ENCODE measurements at places on chromosomes 1 and 21.

DNA sequence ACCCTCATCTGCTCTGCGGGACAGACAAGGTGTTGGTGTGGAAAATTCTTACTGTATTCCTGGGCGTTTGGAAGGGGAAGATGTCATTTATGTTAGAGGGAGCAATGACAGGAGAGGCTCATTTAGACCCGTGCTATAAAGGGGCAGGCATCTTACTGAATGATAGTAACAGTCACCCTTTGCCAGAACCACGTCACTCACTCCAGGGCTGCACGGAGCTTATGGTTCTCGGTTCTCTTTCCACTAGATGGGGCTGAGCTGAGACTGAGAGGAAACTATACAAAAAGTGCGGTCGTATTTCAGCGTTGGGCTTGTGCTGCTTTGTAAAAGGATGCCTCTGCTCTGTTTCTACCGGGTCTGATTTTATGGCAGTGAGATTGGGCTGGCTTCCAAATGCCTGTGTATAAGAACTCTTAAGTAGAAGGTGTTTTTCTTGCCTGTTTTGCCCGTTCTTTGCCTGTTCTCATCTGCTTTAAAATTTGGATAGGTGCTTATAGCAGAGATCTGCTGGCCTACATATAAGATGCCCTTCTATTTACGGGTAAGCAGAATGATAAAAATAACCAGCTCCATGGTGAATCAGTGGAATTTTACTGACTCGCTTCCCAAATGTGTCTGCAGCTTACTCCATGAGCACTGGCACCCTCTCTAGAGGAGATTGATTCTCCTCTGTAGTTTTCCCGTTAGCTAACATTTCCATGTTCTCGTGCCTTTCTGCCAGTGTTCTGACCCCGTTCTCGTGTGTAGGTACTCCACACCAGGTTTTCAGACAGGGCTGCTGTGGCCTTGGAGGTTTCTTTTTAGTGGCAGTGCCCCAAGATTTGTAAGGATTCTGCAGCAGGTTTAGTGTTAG lies 55.9 kb downstream of the MRPS6 start:
- DNase-seq = peak; percentile 77

- DNase-seq = no peak
Measured at GRCh38 chr1:13584876-13585611, 1.4 kb downstream of the PDPN start.

DNA sequence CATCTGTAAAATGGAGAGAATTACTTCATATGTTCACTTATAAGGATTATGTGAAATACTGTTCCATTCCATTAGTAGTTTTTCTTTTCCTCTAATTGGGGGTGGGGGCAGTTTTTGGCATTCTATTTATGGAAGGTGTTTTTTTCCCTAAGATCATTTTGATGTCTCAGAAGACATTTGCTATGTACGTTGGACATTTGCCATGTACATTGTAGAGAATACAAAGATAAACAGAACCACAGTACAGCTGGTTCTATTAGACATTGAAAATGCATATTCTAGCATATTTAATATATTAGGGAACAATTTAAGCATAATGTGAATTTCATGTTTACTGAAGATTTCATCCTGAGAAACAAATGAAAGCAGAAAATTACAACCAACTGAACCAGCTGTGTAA lies 98.5 kb downstream of the PTBP2 start:
- no peak for DNase-seq

DNA sequence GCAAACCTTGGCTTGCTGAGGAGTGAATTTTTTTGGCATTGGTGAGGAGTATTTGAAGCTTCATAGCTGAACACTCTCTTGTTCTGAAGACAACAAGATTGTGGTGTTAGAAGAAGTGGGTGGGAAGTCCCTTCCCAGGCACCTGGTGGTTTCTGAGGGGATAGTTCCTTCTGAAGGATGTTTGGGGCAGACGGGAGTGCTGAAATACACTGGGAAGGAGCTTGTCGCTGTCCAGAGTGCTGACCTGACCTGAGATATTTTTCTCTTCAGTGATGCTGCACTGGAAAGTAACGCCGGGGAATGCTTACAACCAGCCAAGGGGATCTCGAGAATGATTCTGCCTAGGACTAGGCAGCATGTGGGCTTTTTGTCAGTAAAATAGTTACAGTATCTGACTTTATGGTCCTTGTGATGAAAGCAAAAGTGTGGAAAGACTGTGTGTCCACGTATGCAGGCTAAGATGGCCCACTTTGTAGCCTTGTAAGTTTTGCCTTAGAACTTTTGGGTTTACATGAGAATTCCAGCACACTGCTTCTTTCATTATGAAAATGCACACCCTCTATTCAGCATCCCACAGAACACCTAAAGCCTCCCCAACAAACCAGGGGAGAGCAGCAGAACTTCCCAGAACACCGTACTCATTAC lies 33.1 kb upstream of the NFASC start:
- peak; percentile 80 for DNase-seq

DNA sequence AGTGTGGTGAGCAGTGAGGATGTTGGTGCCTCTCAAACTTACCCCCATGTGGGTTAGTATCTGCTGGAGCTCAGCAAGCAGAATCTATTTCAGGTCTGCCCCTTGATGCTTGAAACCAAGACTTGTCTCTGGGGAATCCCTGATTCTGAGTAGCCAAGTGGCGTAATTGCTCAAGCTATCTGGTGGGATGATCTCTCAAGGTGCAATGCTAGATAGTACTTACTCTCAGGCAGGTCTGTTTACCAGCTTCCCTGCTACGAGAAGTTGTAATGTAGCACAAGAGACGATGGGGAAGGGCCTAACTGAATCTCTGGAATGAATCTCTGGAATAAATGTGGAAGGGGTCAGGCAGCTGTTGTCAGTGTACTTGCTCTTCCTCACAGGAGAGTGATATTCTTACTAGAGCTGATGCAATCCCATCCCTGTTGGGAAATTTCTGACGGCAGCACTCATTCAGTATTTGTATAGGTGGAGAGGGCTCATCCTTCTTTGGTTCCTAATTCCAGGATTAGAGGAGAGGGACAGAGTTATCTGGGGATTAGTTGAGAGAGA lies 65.4 kb downstream of the MACF1 start:
- DNase-seq = peak; percentile 40

GRCh38 chr1:101520302-101520701 lies 283.5 kb downstream of the S1PR1 start:
- DNase-seq = peak; percentile 60

- DNase-seq = no peak
Measured at GRCh38 chr1:202216691-202217090, 23.1 kb downstream of the LGR6 start.

DNA sequence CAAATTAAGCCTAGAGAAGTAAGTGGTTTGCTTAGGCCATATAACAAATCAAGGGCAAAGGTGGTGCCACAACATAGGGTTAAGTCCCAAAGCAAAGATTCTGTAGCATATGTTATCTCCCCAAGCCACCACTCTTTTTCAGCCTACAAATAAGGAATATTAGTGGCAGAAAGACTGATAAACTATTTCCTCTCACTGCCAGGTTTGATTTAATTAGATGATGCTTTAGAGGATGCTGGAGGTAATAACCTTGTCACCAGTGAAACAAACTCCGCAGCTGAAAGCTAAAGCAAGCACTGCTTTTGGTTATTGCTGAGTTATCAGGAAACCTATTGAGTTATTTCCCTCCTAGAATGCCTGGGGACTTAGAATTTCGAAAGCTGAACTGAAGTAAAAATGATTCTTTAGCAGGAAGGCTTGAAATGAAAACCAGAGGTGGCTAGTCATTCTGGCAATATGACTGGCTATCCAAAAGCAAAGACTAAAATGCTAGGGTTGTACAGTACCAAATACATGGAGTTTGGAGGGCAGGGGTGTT lies 145.2 kb downstream of the SYT2 start:
- DNase-seq = no peak

GRCh38 chr1:198175423-198176170 lies 18.8 kb downstream of the NEK7 start:
- DNase-seq = no peak

- no peak for DNase-seq
Measured at GRCh38 chr1:215529111-215529510, 38.0 kb upstream of the KCTD3 start.

Data from AG20443 (cell line).